ENCODE measurements at places on chromosomes 4 and X.
A peak's percentile ranks its signal among the peaks of the same experiment; 100 is the strongest.

GRCh38 chr4:73740353-73740778, at the start of gene CXCL8:
Gene CXCL8, plus strand, starts transcription at chr4:73740569. Its CDS starts 90 bp downstream, at chr4:73740659.
- DNase-seq: peak; percentile 76

- DNase-seq: no peak
These were observed 187.4 kb upstream of the TEX13C start for GRCh38 chrX:125132274-125132673.

- no peak for DNase-seq
These were observed 61.2 kb downstream of the CPE start for GRCh38 chr4:165439981-165440380.

- no peak for DNase-seq
These were observed 27.8 kb downstream of the RP2 start for GRCh38 chrX:46864606-46865005.

DNA sequence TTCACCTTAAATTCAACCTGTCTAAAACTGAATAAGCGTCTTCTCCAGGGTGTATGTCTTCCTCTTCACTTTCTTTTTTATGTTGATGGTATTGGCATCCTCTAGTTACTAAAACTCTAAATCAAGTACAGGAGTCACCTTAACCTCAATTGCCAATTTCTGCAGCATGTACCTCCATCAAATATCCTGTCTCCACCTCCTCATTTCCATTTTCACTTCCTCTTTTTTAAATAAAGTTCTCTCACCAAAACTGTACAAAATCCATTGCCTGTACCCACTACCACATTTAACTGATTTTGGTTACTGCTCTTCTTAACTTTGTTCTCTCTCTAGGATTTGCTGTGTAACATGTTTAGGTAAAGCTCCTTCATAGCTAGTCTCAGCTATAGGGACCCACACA, 9.2 kb upstream of the NPFFR2 start:
- DNase-seq: no peak

DNA sequence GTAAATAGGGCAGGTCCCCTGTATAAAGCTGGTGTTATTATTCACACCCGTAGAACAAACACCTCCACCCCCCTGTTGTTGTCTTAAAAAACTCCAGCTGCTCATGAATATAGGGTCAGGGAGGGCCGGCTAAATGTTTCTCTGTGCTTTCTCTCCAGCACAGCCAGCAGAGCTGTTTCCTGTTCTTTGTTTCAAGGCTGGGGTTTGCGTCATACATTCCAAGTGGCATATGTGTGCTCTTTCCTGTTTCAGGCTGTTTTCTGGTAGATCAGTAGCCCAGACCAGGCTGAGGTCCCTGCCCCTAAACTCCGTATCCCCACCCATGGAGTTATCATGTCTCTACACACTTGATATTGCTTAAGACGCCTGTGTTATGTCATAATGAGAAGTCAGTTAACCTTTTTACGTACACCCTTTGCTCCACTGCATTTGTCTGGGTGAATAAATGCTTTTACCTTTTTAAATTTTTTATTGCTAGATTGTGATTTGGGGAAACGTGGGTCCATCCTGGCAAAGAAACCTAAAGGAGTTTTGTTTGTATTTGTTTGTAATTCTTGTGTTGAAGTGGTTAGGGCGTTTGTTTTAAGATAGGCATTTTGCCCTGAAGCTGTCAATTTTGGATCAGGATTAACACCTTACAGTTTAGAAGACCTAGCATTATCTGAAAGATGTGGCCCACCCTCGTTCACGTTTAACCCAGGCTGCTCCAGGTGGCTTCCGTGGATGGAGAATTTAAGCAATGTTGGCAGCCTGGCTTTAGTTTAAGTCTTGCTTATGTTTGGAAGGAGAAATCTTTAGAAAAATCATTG, 3.3 kb downstream of the KLF3 start:
- DNase-seq: peak; percentile 96

DNA sequence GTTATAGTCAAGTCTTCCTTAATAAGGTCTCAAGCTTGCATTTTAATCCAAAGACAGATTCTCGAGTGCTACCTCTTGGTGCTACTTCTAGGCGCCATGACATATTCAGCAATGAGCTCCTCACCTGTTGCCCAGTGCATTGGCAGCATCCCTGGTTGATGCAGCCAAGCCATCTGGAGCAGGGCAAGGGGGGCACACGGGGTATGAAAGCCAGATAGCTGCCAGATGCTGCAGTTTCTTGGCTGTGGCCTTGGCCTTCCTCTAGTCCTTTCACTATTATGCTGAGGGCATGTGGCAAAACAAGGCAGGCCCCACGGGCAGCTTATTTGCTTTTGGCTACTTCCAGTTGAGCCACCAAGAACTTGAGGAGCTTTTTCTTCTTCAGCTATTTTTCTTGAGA, 168.6 kb upstream of the PGRMC2 start:
- no peak for DNase-seq

DNA sequence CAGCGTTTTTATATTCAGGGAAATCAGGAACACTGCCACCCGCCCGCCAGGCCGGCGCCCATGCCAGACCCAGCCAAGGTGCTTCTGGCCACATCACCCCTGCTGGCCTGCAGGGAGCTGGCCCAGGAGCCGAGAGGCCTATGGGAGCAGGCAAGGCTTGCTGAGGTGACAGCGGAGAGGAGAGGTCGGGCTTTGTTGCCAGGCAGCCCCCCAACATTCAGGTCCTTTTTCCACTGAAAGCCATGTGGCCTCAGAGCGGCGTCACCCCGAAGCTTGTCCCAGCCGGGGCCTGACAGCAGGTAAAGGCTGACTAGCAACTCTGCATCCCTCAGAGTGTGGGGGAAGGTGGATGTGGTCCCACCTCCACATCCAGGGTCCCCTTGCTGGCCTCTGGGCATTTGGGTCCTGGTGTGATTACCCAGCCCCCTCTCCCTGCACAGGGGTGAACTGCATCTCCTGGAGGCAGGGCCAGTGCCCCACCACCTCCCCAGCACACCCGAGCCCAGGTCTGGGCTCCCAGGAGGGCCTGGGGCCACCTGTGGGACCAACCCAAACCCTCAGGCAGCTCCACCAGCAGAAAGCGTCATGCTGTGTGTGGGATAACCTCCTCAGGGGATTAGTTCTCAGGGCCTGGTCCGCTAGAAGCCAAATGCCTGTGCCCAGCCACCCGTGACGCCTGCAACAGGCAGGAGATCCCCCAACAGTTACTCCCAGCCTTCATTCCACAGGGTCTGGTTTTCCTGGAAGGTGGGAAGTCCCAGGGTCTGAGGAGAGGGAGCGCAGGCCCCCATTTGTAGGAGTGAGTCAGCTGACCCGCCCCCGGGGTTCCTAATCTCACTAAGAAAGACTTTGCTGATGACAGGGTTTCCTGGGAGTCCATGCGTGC, at the start of gene PDE6B:
TSS of gene PDE6B (plus strand) at position 869 of the 886 bp plus-strand sequence. CDS start 54 bp downstream, outside the sequence.
- DNase-seq: no peak

DNA sequence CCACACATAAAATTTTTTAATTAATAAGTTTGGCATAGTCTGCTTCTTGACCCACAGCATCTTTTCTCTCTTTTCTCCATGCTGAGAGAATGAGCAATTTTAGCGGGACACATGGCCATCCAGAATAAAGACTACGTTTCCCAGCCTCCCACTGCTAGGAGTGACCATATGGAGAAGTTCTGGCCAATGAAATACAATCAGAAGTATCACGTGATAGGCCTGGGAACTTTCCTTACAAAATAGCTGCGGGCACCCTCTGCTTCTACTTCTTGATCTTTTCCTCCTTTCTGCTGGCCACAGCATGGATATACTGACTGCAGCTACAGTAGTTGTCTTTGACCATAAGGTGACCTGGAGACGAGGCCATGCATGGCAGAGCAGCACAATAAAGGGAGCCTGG, 348.0 kb downstream of the BCOR start:
- no peak for DNase-seq

GRCh38 chr4:9916346-9916745, 105.0 kb downstream of the SLC2A9 start:
- no peak for DNase-seq

GRCh38 chr4:156941940-156942548, 29.6 kb downstream of the PDGFC start:
- DNase-seq: peak; percentile 85

DNA sequence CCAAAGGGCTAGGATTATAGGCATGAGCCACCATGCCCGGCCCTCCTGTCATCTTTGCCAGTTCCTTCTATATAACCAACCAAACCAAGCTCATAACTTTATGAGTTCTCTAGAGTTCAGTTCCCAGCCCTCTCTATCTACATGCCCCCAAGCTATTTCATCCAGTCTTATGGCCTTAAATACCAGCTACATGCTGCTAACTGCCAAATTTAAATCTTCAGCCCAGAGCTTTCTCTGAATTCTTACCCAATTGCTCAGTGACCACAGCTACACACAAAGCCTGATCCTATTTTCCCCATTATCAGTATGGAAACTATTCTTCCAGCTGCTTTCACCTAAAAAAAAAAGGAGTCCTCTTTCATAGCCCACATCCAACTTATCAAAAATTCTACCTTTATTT, 23.1 kb downstream of the TMEM184C start:
- DNase-seq: no peak
